DMS79 (cell line): ENCODE measurements at places on chromosomes 1 and 21.

- DNase-seq: no peak
Measured at GRCh38 chr1:163055531-163055930, 13.6 kb upstream of the RGS4 start.

DNA sequence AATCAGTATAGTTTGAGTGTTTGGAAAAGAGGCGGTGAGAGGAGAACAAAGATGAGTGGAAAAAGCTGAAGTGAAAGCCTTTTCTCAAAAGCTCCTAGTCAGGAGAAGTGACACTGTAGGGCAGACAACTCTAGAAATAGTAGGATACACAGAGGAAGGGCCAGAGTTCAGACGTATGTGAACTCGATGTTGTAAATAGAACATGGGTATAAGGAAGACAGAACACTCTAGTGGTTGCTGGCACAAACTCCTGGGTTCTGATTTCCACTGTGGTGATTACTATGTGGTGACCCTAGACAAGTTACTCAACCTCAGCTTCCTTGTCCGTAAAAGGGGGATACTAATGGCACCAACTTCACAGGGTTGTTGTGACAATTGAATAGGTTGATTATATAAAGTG is 30.2 kb upstream of the MGST3 start:
- no peak for DNase-seq

DNA sequence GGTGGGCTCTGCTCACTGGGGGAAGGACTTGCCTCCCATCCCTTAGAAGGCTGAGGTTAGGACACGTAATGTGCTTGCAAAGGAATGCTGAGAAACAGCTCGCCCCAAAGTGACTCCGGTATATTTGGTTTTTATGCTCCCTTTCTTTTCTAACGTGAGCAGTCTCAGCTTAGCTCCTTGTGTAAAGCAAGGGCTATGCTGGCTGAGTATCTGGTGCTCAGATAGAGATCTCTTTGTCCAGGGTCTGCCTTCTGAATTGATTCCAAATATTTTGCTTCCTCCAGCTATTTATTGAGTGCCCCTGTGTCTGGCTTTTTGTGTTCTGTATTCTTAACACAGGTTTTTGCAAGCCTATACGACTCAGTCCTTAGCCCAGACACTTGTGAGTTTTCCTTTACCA is 94.5 kb upstream of the ARTN start:
- DNase-seq: no peak

DNA sequence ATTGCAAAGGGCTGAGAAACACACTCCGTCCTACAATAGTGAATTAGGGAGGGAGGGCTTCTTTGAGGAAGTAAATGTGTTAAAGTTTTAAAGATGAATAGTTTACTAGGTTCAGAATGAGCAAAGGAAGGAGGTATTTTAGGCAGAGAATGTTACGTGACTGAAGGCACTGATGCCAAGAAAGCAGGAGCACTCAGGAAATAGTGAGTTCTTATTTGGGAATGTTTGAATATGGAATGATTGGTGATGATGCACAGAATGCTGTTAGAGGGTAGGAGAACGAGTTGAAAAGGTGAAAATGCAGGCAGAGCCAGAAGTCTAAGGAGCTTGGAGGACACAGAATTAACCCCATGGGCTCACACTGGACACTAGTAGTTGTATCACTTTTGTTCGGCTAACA is 108.0 kb downstream of the NRIP1 start:
- DNase-seq: no peak

- no peak for DNase-seq
Measured at GRCh38 chr1:212205843-212206242, 79.4 kb upstream of the PPP2R5A start.

DNA sequence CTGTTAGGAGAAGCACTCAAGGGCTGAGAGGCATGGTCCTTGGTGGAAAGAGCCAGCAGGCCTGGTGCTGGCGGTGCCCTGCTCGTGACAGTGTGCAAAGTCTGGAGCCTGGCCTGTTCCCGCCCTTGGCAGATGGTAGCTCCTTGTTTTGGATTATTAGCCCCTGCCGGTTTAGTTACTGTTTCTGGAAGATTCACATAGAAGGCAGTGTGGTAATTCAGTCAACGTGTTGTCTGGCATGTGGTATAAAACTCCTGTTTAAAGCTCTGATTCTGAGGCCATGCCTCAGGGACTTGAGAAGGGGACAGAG is 6.8 kb downstream of the PKNOX1 start:
- no peak for DNase-seq

- DNase-seq: peak; percentile 18
Measured at GRCh38 chr1:111920221-111921024, 69.0 kb downstream of the KCND3 start.

GRCh38 chr1:56532350-56532683 is 47.0 kb downstream of the PLPP3 start:
- no peak for DNase-seq

- DNase-seq: no peak
Measured at GRCh38 chr1:116409751-116410191, 36.7 kb downstream of the ATP1A1 start.

DNA sequence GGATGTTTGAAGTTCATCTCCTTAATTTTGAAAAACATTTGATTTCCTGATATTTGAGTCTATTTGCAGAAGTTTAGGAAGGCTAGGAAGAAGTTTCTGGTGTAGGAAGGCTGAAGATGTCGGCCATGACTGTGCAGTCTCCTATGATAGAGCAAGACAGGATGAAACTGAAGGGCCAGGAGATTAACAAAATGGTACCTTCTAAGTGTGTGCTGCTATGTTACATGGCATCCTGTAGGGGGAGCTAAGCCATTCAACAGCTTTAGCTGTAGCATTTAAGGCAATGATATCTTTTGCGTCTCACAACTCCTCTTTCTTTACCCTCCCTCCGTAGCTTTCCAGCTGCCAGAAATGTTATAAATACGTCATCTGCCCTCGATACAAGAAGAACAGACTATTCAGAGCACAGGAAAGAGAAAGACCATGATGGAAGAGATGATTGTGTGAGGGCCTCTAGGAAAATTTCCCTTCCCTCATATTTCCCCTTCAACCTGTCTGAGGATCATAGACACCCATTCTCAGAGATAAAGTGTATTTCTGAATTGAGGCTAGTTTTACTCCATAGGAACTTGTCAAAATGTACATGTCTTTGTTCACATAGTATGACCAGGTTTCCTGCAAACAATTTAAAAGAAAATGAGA is 61.1 kb downstream of the XCL1 start:
- no peak for DNase-seq

GRCh38 chr1:94083681-94084080 is 37.3 kb downstream of the ABCA4 start:
- no peak for DNase-seq

GRCh38 chr1:102842606-102843005 is 265.7 kb downstream of the COL11A1 start:
- DNase-seq: no peak

DNA sequence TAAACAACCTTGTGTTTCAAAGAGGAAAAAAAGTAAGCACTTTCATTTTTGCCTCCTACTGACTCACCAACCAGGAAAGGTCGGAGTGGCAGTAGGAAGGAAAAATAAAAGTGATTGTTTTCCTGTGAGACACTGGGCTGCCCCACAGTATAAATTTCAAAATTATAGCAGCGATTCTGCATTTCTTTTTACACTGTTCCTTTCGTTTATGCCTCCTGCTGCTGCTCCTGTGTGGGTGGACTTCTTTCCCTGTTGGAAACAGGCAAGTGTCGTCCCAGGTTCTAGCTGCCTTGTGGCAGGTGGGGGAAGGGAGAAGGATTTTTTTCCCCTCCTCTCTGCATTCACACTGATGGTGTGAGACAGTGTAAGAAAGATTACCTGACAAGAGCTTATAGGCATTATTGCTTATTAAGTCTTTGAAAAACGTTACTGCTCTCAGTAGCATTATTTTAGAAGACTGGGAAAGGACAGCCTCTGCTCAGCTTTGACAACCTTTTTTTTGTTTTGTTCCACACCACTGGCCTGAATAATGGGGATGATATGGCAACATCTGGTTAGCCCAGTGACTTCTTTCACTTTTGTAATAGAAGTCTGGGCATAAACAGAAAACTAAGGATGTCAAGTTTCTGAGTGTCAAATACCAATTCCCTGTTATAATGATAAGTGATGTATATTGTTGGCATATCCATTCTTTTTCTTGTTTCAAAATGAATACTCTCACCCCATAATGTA is 77.9 kb downstream of the NEK7 start:
- no peak for DNase-seq

DNA sequence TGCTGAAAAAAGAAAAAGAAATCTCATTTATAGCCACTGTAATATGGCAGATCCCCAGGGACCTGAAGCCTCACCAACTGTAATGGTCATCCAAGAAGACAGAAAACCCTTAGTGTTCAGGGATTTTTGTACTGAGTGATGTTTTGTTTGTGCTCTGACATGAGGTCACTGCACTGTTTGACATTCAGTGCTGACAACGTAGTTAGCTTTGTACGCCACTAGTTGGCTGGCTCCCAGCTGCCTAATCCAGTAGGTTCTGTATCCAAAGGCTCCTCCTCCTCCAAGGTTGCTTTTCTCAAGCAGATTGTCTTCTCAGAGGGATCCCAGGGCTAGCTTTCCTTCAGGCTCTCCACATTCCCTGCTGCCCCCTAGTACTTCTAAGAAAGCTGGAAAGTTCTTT is 9.5 kb upstream of the YRDC start:
- no peak for DNase-seq

DNA sequence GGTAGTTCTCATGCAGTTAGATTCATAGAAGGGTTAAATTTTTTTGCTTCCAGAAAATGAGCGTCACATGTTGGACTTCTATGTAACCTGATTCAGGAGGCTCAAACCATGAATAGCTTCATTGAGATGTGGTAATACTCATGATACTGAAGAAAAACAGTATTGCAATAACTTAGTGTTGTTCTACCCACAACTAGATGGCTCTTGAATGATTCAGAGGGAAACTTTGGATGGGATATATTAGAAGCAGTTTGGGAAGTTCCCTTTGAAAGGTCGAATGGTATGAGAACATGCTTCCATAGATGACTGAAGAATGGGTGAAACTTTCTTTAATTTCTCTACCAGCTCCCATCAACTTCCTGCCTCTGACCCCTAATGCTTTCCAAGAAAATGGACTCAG is 211.7 kb upstream of the PTGFR start:
- DNase-seq: no peak

GRCh38 chr1:84892705-84893618 is at the start of gene LPAR3:
Gene LPAR3, minus strand, starts transcription at chr1:84893206. Its CDS starts 27,086 bp downstream, at chr1:84866120.
- peak; percentile 14 for DNase-seq

GRCh38 chr21:33281096-33281652 is 15.0 kb downstream of the IL10RB start:
- no peak for DNase-seq

GRCh38 chr1:18282851-18283600 is 175.4 kb downstream of the IGSF21 start:
- DNase-seq: peak; percentile 55

DNA sequence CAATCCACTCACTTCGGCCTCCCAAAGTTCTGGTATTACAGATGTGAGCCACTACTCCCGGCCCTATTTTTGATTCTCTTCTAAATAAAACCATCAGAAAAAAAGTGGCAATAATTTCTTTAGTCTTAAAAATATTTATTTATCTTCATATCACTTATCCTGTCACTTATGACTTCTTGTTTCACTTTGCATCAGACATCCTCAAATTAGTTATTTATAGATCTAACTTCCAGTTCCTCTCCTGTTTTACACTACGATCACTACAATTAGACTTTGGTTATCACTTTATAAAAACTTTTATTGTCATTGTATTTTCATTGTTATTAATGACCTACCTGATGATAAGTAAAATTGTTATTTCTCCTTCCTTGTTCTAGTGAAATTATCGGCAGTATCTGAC is 783.4 kb upstream of the BRINP3 start:
- no peak for DNase-seq

GRCh38 chr21:45538381-45539045 is 3.7 kb downstream of the SLC19A1 start:
- DNase-seq: no peak

DNA sequence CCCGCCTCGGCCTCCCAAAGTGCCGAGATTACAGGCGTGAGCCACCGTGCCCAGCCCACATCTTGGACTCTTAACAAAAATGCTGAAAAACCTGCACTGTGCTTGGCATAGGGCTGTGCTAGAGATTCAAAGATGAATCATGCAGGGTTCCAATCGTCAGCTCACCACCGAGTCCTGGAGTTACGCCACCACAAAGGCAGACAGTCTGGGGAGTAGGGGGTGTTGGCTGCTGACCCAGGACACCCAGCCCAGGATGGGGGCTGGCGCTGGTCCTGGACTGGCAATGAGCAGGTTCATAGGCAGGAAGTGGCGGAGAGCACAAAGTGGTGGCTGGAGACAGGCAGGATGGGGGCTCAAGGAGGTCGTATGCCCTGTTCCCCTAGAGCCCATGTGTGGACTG is 16.0 kb downstream of the PSRC1 start:
- no peak for DNase-seq

DNA sequence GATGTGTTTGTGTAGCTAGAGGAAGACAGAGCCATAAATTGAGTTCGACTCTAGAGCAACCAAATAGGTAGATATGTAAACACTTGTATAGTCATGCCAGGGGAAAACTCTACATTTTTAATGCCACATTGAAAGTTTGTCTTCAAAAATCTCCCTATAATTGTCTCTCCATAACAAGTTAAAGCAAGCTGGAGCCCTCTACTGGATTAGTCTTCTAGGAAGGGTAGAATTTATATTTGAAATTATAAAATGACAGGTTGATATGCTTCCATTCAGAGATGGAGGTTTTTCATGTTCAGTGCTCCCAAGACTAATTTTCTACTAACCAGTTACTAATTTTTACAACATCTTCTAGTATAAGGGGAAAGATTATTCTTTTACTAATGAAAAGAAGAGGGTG is 13.1 kb upstream of the COL24A1 start:
- DNase-seq: no peak

DNA sequence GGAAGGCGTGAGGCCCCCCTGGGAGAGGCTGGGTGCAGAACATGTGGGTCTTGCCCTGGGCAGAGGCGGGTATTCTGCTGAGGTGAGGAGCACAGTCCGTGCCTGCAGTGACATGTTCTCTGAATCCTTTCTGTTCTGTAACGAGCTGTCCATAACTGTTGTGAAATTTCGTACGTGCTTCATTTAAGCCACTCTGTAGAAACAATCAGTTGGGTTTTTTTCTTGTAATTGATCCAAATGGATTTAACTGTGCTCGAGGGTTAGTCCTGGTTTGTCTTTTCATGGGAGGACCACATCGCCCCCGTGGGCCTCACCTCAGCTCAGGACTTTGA is 45.4 kb upstream of the DIP2A start:
- DNase-seq: no peak

- no peak for DNase-seq
Measured at GRCh38 chr21:41769111-41769510, 2.3 kb upstream of the RIPK4 start.

GRCh38 chr1:232925421-232926220 is 24.8 kb upstream of the NTPCR start:
- DNase-seq: no peak

GRCh38 chr21:45993210-45994085 is 11.9 kb downstream of the COL6A1 start:
- DNase-seq: no peak
